GM23248 (cell line): ENCODE measurements at places on chromosomes 2 and 18.

DNA sequence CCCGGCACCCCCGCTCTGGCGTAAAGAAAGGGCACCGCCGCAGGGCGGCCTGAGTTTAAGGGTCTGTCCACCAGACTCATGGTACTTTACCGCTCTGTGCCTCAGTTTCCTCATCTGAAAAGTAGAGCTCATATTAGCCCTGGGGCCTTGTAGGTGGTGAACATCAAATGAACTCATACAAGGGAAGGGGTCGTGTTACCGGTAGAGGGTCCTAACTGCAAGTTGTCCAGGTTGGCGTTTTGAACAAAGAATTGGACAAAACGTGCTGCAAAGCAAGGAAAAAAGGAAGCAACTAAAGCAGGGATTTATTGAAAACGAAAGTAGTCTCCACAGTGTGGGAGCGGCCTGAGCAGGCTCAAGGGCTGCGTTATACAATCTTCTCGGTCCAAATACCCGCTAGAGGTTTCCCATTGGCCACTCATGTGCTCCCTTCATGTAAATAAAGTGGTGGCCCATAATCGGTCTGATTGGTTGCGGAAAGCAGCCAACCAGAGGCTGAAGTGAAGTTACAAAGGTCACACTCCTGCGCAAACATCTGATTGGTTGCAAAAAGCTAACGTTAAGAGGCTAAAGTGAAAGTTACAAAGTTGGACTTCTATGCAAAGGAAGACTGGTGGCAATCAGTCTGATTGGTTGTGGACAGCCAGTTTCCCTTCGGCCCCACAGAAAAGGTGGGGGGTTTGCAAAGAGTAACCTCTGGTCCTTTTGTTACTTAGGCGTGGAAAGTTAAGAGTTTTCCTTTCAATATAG, 80.7 kb upstream of the LDLRAD4 start:
- peak; percentile 9 for DNase-seq

- DNase-seq: no peak
Observed at GRCh38 chr2:191797500-191797899, 49.4 kb downstream of the CAVIN2 start.

DNA sequence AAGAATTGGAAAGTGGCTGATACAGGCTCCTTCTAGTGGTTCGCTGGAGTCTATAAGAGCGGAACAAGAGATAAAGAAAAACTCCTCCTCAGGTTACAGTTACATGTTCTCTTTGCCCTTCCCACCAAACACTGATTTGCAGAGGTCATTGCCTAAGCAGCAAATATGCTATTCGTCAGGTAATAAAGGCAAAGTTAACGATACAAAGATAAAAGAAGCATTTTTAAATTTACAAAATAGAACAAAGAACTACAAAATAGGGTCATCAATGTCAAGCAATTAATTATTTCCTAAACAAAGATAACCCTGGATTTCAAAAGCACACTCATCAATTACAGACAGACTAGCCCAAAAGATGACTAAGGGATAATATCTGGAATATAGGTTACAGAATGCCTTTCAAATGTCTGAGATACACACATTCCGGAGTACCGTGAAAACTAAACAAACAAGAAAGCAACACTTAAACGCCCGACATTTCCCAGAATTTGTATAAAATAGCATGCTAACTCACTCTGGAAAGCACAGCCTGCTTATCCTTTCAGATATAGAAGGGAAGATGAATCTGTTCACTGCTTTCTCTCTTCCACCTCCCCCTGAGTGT, 186.4 kb downstream of the MREG start:
- DNase-seq: peak; percentile 56

DNA sequence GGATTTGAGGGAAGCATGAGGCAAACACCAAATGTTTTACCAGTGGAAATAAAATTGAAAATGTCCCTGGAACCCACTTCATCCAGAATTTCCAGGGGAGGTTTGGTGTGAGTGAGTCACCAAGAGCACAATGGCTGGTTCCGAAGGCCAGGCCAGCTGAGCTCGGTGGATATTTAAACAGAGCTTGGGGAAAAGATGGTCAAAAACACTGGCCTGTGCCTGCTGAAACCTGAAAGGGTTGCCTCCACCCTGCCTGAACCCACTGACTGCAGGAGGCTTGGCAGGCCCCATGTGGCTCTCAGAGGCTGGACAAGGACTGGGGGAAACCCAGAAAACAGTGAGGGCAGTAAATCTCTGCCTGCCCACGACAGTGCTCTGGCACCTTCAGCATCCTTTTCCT, 93.9 kb downstream of the TTC32 start:
- no peak for DNase-seq
